ENCODE measurements at places on chromosomes 16 and 17.

DNA sequence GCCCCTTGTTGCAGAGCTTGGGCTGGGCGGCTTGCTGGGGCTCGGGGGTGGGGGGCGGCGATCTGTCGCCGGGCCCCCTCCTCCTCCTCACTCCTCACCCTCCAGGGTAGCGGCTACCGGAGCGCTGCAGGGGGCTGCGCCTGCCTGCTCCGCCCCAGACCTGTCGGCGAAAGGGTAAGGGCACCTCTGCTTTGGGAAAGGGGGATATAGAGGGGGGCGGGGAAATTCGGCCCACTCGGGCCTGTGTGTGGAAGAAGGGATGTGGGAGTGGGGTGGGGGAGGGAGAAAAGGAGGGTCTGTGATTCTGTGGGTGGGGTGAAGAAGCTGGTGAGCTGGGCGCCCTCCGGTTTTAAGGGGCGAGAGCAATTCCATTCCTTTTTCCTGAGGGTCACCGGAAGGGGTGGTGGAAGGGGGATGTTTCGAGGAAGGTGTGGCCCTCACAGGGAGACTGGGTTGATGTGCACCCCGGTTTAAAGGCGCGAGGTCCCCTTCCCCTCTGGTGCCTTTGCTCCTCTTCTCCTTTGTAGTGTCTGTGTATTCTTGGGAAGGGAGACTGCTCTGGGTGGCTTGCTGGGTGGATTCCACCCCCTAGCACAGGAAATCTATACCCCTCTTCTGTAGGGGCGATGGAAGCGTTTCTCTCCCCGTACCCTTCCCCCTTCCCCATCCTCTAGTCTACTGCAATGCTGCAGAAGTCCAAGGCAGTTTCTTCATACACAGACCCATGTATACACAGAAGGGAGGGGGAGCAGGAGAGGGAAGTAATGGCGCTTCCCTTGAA is 878 bp downstream of the TAOK1 start:
- DNase-seq: no peak

DNA sequence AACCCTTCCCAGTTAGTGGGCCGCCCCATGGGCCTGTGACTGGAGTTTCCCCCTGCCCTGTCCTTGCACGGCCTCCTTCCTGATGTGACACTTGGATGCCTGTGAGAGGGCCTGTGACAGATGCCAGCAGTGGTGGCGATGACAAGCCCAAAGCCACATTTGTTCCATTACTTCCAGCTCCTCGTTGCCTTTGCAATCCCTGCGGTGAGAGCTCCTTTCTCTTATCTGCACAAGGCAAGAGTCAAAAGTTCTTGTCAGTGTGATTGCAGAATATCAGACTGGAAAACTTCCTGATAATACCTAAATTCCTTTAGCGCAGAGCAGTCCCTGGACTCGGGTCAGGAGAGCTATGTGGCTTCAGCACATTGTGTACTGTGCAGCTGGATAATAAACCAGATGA is 54.4 kb upstream of the ARHGAP44 start:
- DNase-seq: no peak

DNA sequence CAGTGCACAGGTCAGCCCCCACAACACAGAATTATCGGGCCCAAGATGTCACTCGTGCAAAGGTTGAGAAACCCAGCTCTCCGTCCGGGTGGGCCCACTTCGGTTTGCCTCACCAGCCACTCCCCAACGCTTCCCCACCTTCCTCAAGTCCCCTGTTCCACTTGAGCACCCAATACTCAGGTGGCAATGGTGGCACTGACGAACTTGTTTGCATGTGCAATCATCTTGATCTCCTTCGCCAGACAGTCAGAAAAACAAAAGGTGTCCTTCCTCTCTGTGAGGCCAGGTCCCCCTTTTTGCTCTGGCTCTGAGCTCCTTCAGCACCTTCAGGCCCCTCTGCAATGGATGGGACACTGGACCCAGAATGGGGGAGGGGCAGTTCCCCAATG is 3.7 kb downstream of the GGA2 start:
- no peak for DNase-seq

- no peak for DNase-seq
Observed at GRCh38 chr16:85635545-85636140, 22.5 kb downstream of the GSE1 start.

GRCh38 chr17:21001111-21001812 is 41.5 kb downstream of the USP22 start:
- DNase-seq: no peak

DNA sequence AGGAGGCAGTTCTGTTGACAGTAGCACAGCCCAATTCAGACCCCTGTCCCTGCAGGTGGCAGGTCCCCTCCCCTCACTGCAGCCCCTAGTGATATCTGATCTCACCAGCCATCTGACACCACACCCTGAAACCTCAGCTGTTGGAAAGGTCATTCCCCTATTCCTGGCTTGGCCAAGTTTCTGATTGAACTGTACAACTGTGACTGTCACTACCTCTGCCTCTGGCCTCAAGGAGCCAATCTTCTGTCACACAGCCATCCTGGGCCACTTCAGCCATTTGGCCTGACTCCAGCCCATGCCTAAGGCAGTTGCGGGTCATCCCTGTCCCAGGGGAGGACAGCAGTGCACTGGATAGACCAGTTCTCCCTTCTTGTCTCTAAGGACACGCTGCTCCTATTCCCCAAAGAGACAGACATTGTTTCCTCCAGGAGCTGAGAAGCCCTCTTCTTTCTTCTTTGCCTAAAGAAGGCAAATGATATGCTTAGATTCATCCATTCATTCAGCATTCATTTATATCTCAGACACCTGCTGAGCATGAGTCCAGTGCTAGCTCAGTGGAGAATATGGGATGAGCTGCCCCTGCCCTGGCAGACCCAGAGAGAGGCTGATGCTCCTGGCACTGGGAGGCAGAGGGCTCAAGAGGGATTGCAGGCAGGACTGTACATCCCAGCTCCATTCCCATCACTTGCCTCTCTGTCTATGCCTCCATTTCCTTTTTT is 4.6 kb upstream of the ALDOA start:
- no peak for DNase-seq

GRCh38 chr17:71883258-71883657 is 237.6 kb upstream of the SOX9 start:
- no peak for DNase-seq

GRCh38 chr17:65564793-65565192 is 3.3 kb upstream of the AXIN2 start:
- DNase-seq: no peak

Data from stromal cell of bone marrow (primary cell).